ENCODE measurements at places on chromosomes 5 and 9.

DNA sequence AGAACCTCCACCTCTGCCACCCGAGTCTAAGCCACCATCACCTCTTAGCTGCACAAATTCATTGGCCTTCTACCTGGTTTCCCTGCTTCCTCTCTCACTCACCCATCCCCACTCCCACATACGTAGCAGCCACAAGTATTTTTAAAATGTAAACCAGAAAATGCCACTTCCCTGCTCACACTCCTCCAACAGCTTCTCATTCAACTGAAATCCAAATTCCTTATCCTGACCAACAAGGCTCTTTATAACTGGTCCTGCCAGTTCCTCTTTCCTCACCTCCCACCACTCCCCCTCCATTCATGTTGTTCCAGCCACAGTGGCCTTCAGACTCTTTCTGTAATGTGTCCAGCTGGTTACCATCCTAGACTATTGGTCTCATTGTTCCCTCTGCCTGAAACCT is 25.0 kb upstream of the PALM2AKAP2 start:
- DNase-seq = no peak

- no peak for DNase-seq
These were observed 160.8 kb upstream of the PAPPA start for GRCh38 chr9:115992834-115993233.

DNA sequence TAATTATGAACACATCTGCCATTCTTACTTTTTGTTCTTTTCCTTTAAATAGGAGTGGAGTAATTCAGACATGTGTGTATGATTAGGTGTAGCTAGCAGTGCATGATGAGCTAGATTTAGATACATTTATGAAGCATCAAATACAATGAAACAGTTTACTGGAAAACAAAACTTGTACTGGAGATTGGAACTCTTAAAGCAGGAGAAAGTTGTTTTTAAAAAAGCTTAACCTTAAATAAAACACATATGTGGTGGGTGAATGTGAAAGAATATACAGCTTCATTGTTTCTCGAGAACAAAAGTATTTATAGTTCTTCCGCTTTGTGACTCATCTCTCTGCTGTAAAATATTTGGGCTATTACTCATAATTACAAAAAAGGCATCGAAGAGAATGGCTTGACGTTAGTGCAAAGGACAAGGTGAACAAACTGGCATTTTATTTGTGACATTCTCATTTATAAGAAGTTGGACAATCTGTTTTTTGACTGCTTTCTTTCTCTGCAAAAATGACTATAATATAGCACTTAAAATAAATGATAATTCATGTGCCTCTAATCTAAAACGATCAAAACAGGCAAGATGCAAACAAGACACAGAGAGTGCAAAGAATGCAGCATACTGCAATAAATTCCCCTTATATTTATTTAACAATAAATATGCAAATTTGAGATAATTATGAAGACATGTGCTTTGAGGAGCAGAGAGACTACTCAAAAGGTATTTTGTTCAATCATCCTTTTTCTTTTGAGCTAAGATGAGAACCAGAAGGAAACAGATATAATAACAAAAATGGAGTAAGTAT is 478.8 kb downstream of the CETN3 start:
- no peak for DNase-seq

GRCh38 chr9:114690308-114690707 is 8.3 kb upstream of the TEX48 start:
- DNase-seq = no peak

- DNase-seq = no peak
These were observed 40.8 kb downstream of the LHX2 start for GRCh38 chr9:124052401-124052800.

DNA sequence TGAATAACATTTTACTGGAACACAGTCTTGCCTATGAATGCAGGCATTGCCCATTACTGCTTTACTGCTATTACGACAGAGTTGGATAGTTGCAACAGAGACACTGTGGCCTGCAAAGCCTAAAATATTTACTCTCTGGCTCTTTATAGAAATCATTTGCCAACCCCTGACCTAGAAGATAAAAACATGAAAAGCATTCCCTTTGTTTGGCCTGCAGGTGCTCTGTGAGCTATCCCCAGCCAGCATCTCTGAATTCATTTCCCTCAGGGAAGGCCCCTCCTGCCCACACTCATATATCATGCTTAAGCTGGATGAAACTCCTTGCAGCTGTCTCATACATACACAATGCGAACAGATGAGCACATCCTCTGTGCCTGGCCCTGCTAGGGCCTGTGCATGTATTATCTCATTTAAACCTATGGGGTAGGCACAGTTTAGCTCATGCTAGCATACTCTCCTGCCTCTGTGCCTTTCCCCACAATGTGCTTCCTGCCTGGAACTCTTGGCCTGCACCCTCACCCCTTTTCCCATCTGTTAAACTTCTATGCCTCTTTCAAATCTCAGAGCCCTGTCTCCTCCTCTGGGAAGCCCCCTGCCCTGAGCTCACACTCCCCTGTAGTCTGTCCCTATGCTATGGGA is 193.1 kb downstream of the PAX5 start:
- no peak for DNase-seq

- DNase-seq = peak; percentile 32
These were observed 11.3 kb downstream of the AHRR start for GRCh38 chr5:332843-333242.

GRCh38 chr5:54895816-54896341 is 89.5 kb downstream of the ESM1 start:
- DNase-seq = no peak

DNA sequence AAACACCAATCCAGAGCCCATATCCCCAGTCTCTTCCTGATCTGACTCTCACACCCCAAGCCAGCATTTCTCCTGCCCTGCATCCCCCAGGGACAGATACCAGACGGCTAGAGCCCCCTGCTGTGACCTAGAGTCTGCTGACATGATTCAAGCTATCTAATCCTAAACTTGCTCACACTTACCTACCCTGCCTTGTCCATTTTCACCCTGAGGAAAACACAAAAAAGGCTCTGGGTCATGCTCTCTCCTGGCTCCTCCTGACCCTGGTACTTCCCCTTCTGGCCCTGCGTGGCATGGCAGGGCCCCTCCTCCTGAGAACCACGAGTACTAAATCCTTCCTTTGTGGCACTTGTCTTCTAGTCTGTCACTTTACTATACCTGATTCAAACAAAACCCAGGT is 2.8 kb upstream of the ARRDC1 start:
- no peak for DNase-seq

- no peak for DNase-seq
These were observed 20.1 kb upstream of the SPINK1 start for GRCh38 chr5:147851578-147851977.

DNA sequence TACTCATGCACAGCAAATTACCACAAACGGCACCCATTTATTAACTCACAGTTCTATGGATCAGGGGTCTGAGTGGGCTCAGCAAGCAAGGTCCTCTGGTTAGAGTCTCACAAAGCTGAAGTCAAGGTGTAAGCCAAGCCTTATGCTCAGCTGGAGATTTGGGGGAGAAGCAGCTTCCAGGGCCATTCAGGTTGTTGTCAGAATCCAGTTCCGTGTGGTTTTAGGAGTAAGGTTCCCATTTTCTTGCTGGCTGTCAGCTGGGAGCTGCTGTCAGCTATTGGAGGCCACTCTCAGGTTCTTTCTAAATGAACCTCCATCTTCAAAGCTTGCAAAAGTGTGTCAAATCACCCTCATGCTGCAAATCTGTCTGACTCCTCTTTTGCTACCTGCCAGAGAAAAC is 17.7 kb downstream of the FCN2 start:
- DNase-seq = no peak

GRCh38 chr5:61881821-61882487 is 424.1 kb upstream of the KIF2A start:
- DNase-seq = no peak

DNA sequence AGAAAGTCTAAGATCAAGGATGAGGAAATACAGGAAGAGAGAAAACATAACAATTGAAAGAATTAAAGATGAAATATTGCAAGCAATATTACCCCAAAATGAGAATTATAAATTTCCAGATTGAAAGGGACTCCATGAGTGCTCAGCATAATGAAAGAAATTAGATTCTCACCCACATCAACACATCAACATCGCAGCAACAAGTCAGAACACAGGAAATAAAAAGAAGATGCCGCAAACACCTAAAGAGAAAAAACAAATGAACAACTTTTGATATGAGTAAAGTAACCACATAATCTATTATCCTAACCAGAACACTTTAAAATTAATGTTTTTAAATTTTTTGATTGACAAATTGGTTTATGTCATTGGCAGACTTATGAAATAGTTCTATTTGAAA is 318.3 kb upstream of the PTGER4 start:
- DNase-seq = no peak

DNA sequence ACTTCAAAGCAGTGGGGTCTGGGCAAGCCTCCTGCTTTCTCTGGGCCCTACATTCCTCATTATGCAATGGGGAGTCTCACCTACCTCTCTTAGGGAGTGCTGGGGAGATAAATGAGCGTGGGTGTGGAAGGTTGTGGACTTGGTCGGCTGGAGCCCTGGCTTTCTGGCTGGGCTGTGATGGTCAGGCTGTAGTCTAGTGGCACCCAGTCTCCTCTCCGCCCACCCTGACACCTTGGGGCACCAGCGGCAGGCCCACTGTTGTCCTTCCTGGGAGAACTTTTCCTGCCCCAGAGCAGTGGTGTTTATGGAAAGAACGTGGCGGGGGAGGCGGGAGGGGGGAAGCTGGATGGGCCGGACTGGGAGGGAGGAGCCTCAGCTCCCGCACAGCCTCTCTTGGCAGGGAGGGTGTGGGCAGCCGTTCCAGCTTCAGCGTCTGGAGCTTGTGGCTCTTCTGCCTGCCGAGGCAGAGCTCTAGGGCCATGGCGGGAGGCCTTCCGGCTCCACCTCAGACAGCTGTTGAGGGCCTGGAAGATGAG is 4.1 kb downstream of the PTGS1 start:
- DNase-seq = no peak

- no peak for DNase-seq
These were observed 6.9 kb upstream of the CTSL start for GRCh38 chr9:87718852-87719612.

DNA sequence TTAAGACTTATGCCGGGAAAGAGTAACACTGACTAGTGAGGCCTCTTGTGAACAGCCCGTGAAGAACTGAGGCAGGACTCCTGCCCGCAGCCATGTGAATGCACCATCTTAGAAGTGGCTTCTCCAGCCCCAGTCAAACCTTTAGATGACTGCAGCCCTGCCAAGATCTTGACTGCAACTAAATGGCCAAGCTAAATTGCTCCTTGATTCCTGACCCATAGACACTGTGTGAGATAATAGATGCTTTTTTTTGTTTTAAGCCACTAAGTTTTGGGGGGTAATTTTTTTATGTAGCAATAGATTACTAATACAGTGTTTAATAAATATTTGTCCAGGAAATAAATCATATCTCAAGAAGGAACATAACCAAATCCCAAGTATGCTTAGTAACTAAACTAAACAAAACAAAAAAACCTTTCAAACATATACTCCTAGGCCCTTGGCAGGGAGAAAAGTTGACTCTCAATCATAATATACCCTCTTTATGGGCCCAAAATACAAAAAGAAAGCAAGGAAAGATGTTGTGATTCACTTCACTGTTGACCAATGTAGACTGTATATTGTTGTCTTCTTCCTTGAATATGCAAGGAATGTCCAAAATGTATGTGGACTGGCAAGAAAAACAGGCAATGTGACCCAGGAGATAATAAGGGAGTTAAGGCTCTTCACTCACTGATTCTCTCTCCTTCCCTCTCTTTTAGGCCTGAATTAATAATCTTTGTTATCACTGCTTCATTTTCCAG is 79.7 kb upstream of the ZNF366 start:
- DNase-seq = no peak

- no peak for DNase-seq
These were observed 26.4 kb downstream of the RGS7BP start for GRCh38 chr5:64532212-64532611.

DNA sequence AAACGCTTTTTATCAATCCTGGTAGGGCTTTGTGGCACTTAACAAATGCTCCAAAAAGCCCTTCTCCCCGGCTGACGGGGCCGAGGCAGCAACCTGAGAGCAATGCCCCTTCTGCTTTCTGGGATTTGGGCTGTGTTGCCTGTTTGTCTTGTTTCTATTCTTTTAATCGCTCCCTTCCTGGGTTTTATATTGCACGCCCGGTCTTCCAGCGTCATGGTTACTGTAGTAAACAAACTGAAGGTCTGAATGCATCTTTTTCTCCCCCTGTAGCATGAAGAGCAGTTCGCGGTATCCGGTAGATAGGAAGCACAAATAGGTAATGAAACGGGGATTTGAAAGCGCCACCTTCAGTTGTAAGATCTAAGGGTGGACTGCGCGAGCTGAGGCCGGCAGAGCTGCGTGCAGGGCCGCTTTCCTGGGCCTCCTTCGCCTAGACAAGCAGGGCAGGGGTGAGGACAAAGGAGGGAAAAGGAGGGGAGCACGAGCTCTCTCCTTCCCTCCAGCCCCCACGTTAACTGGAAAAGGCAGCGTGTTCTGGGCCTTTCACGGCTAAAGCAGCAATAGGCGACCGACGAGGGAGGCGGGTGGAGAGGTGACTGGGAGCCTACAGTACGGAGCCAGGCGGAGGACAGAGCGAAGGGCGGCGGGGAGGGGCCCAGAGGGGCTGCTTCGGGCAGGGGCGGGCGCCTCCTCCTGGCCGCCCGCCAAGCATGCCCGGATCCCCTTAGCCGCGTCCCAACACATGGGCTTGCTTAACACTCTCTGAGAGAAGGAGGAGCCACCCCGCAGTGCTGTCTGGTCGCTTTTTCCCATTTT is 49.3 kb upstream of the ZNF366 start:
- peak; percentile 13 for DNase-seq

GRCh38 chr5:149133795-149134777 is 7.2 kb upstream of the ABLIM3 start:
- DNase-seq = no peak

DNA sequence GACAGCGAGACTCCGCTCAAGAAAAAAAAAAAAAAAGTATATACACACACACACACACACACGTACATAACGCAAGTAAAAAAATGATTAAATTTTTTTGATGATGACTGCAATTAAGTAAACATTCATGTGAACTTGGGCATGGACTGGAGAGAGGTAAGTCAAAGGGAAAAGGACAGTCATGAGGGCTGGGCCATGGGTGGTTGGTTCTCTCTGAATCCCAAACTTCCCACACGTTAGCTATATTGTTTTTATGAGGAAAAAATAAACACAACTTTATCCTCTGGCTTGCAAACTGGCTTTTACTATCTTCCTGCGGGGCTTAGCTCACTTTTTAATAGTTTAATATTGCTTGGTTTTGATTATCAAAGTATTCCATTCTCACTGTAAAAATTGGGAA is 53.7 kb downstream of the GOLM1 start:
- no peak for DNase-seq

- DNase-seq = no peak
These were observed 96.2 kb downstream of the TLE4 start for GRCh38 chr9:79667817-79668436.

DNA sequence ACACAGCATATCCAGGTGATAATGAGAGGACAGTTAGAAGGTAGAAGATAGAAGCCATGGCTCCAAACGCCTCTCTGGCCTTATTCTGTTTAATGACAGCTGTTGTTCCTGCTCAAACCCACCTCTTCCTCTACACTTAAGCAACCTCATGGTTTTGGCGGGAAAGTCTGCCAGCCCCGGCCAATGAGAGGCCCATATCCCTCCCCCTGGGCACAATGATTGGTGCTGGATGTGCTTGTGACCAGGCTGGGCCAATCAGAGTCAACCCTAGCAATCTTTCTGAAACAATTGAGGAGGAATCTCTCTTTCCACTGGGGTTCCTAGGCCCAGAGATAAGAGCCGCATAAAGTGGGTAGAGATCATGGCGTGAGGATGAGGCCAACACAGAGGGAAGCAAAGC is 4.8 kb upstream of the GFI1B start:
- no peak for DNase-seq

- no peak for DNase-seq
These were observed 139.0 kb downstream of the IRX1 start for GRCh38 chr5:3734632-3735031.
